Adrenal gland (tissue), 19 donors: ENCODE measurements at places on chromosomes 5 and 9. TPM values are rescaled to one million over a fixed set of nuclear protein-coding genes. Genes with fewer than 3 reads are reported as not detected.

DNA sequence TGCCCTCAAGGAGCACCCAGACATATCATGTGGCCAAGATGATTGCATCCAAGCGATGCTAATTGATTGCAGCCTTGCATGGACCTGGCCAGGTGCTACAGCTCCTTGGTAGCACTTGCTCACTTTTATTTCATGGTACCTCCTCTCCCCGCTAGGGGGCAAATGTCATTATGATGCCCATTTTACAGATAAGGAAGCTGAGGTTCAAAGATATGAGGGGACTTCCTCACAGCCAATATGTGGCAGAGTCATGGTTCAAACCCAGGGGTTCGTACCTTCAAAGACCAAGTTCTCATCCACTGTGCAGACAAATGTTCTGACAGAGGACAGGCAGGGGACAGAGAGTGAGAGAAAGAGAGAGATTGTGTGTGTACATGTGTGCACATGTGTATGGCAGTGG is 21.9 kb upstream of the KCNMB1 start:
- no peak overlapping the region for H3K27ac ChIP-seq
- H3K4me3 ChIP-seq = no peak overlapping the region
- no peaks in the 10 kb centered on the region for H3K4me1 ChIP-seq

The SLC4A9 gene
- not detected for total RNA-seq

DNA sequence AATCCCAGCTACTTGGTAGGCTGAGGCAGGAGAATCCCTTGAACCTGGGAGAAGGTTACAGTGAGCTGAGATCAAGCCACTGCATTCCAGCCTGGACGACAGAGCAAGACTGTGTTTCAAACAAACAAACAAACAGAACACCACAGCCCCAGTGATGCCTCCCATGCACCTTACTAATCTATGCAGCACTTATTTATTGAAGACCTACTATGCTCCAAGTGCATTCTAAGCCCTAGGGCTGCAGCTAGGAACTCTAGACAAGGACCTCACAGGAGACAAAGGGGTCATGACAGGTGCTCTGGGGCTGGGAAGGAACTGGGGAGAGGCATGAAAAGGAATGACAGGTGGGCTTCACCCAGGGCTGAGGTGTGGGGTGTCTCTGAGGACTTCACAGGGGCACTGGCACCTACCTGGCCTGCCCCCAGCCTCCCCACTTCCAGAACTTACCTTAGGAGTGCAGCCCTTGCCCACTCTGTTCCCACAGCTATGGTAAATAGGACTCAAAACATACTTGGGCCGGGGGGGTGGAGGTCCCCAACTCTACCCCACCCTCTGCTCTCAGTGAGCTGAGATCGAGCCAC is 69.4 kb downstream of the C9orf50 start:
- H3K4me1 ChIP-seq = peaks cover 29% of the 10 kb centered on the region
- no peak for DNase-seq
- no peaks in the 10 kb centered on the region for H3K27me3 ChIP-seq
- no peak overlapping the region for H3K27ac ChIP-seq

The ACTBL2 gene
- not detected for total RNA-seq

The ZNF879 gene
- total RNA-seq = 2.5 TPM

DNA sequence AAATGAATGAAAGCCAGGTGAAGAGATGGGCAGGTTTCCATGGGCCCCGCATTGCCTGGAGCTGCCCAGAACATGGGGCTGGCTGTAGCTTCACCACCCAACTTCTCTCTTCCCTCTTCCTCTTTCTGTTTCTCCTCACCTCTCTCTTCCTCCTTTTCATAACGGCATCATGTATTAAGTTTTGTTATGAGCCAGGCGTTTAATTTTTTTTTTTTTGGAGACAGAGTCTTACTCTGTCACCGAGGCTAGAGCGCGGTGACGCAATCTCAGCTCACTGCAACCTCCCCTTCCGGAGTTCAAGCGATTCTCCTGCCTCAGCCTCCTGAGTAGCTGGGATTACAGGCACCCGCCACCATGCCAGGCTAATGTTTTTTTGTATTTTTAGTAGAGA is 13.0 kb upstream of the SPINK4 start:
- H3K27ac ChIP-seq = peak overlapping the region; percentile 52
- no peaks in the 10 kb centered on the region for H3K36me3 ChIP-seq
- DNase-seq = peak; percentile 44
- no peaks in the 10 kb centered on the region for H3K27me3 ChIP-seq
- H3K4me3 ChIP-seq = no peak overlapping the region

The PFN3 gene
- not detected for total RNA-seq

DNA sequence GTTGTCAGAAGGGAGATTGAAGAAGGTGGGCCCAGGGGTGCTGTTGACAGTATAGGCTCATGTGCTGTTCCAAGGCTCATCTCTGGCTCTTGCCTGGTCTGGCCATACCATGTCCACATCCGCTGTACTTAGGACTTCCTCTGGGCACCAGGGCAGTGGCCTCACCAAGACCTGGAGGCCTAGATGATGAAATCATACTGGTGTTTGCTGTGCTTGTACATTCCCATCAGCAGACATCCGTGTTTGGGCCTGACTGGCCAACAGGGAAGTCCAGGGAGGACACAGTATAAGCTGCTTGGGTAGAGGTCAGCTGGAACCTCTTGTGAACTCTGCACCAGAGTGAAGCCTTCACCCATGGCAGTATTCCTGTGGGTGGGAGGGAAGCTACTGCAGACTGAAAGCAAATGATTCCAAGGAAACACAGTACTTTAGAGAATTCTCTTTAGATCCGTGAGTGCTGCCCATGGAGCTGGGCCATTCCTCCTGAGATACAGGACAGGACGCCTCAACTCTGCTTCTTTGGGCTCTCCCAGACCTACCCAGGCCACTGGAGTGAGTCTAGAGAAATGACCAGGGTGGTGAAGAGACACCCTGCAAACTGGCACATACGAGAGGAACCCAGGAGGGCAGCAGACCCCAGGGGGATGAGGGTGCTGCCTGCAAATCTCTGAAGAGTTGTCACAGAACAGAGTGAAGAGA is 22.5 kb downstream of the POLR1E start:
- H3K4me3 ChIP-seq = no peak overlapping the region
- no peak overlapping the region for H3K27ac ChIP-seq
- no peak for DNase-seq
- no peaks in the 10 kb centered on the region for H3K27me3 ChIP-seq

DNA sequence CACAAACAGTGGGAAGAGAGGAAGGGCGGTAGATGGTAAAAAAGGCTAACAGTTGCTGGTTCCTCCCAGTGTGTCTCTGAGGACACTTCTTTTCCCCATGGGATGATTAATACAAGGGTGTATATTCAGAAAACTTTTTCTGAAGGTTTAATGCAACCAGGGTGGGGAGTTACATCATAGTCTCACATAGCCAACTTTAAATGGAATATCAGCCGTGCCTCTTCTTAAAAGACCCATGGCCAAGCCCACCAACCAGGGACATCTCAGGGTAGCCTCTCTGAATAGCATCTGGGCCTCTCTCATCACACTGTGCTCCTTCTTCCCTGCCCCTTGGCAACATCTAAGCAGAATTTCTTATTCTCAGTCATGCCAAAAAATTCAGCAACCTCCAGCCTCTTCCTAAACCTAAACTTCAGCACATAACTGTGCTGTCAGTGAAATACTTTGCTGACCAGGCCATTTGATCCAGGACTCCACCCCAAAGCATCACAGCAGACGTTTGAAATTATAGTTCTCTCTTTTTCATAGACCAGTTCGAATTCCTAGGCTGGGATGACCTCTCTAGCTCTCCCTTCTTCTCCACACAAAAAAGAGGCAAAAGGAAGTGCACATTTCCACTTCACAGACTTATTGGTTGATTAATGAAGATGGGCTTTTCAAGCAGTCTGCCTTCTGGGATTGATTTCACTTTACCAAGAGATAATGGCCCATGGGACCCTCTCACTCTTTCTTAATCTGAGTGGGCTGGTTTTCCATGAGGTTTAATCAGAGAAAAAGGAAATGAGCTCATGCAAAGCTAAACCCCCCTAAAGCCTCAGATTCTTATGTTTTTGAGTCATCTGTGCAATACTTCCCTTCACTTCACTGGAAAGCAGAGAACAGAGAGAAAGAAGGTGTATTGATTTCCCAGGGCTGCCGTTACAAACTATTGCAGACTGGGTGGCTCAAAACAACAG is 85.1 kb upstream of the RAI14 start:
- H3K27me3 ChIP-seq = no peaks in the 10 kb centered on the region
- no peak overlapping the region for H3K4me3 ChIP-seq
- DNase-seq = no peak
- no peaks in the 10 kb centered on the region for H3K4me1 ChIP-seq
- H3K27ac ChIP-seq = no peak overlapping the region

GRCh38 chr9:89381308-89381609 is 63.0 kb downstream of the SECISBP2 start:
- no peaks in the 10 kb centered on the region for H3K27me3 ChIP-seq
- H3K4me3 ChIP-seq = no peak overlapping the region
- peaks cover 47% of the 10 kb centered on the region for H3K36me3 ChIP-seq
- no peak for DNase-seq
- no peak overlapping the region for H3K27ac ChIP-seq

The TLE4 gene
- 47.2 TPM for total RNA-seq

DNA sequence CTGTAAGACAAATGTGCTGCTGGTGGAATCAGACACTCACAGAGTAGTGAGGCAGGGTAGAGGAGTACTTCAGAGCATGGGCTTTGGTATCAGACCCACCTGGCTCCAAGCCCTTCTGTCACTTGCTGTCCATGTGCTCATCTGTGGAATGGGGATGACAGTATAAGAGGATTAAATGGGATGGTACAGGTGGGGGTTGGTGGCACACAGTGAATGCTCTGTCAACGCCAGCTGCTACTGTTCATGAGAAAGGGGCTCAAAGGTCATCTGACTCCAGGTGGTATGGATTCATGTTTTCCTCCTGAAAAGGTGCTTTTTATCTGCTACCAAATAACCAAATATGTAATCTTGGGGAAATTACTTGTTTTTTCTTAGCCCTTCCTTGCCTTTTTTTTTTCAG is 23.0 kb upstream of the PPARGC1B start:
- no peaks in the 10 kb centered on the region for H3K4me1 ChIP-seq
- H3K27ac ChIP-seq = no peak overlapping the region
- no peak for DNase-seq
- H3K4me3 ChIP-seq = no peak overlapping the region
- H3K27me3 ChIP-seq = no peaks in the 10 kb centered on the region

DNA sequence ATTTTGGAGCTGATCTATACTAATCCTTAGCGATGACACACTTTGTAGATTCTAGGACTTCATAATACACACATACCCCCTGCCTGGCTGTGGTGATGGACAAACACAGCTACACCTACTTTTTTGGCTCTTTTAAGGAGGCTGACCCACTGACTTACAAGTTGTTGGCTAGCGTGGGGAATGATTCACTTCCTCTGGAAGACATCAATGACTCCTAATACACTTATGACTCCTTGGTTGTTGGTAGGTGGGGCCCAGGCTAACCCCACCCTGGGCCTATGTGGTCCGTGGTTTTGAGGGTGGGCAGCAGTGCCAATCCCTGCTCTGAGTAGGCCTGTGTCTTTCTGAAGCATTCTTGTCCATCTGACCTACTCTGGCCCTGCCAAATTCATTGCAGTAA is 144.4 kb downstream of the SLC12A2 start:
- no peak overlapping the region for H3K4me3 ChIP-seq
- no peaks in the 10 kb centered on the region for H3K36me3 ChIP-seq
- H3K4me1 ChIP-seq = no peaks in the 10 kb centered on the region
- H3K27me3 ChIP-seq = no peaks in the 10 kb centered on the region
- DNase-seq = no peak
- no peak overlapping the region for H3K27ac ChIP-seq

DNA sequence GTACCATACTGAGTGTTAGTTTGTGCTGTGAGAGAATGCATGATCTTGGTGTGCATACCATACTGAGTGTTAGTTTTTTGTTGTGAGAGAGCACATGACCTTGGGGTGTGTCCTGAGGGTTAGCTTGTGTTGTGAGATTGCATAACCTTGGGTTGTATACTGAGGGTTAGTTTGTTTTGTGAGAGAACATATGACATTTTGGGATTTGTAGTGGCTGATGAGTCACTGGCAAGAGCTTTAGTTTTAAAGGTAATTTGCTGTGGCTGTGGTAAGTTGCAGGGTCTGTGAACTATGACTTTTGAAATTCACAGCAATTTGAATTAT is 1068.3 kb upstream of the EDIL3 start:
- H3K36me3 ChIP-seq = no peaks in the 10 kb centered on the region
- H3K27me3 ChIP-seq = no peaks in the 10 kb centered on the region
- H3K4me1 ChIP-seq = no peaks in the 10 kb centered on the region
- DNase-seq = no peak
- H3K4me3 ChIP-seq = no peak overlapping the region

DNA sequence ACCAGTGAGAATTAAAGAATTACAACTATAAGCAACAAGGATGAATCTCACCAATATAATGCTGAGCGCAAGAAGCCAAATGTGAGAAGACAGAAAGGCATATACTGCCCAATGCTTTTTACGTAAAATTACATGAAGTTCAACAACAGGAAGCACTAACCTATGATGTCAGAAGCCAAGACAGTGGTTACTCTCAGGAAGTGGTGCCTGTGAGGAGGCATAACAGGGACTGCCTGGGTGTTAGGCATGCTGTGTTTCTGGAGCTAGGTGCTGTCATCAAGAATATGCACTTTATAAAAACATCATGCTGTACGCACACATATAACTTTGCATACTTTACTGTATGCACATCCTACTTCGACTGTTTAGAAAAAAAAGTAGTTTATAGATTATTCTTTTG is 30.1 kb downstream of the FRMD3 start:
- H3K4me3 ChIP-seq = no peak overlapping the region
- no peaks in the 10 kb centered on the region for H3K27me3 ChIP-seq
- DNase-seq = no peak
- no peak overlapping the region for H3K27ac ChIP-seq

DNA sequence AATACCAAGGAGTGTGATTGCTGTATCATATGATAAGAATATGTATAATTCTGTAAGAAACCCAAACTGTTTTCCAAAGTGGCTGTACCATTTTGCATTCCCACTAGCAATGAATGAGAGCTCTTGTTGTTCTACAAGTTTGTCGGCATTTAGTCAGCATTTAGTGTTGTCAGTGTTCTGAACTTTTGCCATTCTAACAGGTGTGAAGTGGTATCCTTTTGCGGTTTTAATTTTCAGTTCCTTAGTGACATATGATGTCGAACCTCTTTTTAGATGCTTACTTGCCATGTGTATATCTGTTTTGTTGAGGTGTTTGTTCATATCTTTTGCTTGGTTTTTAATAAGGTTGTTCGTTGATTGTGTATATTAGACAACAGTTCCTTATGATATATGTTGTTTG is 296.3 kb upstream of the IZUMO3 start:
- no peaks in the 10 kb centered on the region for H3K36me3 ChIP-seq
- no peak overlapping the region for H3K27ac ChIP-seq

DNA sequence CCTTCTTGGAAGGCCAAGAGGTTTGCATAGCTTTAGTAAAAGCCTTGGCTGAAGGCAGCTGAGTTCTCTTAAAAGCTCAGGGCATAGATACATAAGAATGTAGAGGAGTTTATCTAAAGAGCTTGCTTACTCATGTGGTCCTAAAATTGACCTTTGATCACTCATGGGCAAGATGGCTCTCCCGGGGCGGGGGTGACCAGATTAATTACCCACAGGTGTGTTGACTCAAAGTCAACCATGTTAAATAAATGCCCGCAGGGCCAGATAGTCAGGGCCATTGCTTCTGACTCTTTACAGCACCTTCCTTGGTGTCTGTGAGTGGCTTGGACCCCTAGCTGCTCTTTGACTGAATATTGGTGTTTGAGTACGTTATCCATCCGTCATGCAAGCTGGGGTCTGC is 33.1 kb upstream of the GHR start:
- no peak overlapping the region for H3K4me3 ChIP-seq
- H3K27me3 ChIP-seq = no peaks in the 10 kb centered on the region
- H3K4me1 ChIP-seq = no peaks in the 10 kb centered on the region
- no peak overlapping the region for H3K27ac ChIP-seq
- H3K36me3 ChIP-seq = no peaks in the 10 kb centered on the region

The PCDHGB1 gene
- 3.4 TPM for total RNA-seq

The PRR7 gene
- 5.4 TPM for total RNA-seq

The POC5 gene
- total RNA-seq = 7.6 TPM

The DNAJC18 gene
- 8.6 TPM for total RNA-seq
